ENCODE measurements at places on chromosomes 2 and 18.

DNA sequence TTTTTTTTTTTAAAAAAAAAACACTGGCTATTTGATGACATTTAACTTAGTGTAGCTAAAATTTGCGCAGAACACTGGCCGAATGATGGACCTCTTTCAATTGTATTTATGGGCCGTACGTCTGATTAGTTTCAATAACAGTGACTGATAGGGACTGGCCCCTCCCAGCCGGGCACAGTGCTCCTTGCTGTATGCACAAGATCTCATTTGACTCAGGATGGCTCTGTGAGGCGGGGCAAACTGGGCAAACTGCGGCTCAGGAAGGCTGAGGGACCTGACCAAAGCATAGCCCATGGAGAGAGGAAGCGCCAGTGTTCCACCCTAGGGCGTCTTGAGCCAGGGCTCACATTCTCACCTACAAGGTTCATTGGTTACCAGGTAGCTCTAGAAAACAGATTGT lies 21.2 kb downstream of the TRAF3IP1 start:
- no peak for DNase-seq

- DNase-seq = no peak
Observed at GRCh38 chr2:175579646-175580045, 398.1 kb upstream of the ATP5MC3 start.

GRCh38 chr2:159285433-159285832 lies 1.1 kb downstream of the WDSUB1 start:
- DNase-seq = no peak

- no peak for DNase-seq
Observed at GRCh38 chr18:61975526-61976326, 82.9 kb upstream of the RNF152 start.

DNA sequence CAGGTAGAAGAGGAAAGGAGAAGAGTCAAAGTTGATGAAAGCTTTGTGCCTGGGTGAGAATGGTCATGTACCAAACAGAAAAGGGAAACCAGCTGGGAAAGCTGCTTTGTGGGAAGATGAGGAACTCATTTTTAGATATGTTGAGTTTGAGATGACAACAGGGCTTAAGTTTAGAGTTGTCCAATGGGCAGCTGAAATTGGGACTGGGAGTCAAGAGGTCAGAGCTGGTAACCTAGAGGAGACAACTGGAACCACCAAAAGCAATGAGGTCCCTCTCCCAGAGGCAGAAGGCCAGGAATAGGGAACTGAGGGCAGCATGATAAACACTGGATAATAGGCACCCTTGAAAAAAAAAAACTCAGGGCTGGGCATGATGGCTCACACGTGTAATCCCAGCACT lies 48.8 kb downstream of the SLC4A1AP start:
- no peak for DNase-seq

GRCh38 chr2:177748360-177748759 lies 324.2 kb downstream of the PDE11A start:
- no peak for DNase-seq

DNA sequence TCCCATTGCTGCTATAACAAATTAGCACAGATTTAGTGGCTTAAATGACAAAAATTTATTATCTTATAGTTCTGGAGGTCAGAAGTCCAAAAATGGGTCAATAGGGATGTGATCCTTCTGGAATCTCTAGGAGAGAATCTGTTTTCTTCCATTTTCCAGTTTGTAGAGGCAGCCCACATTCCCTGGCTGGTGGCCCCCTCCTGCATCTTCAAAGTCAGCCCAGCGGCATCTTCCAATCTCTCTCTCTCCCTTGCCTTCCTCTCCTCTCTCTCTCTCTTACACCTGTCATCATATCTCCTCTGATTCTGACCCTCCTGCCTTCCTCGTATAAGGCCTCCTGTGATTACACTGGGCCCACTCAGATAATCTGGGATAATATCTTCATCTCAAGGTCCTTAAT lies 3.9 kb upstream of the AGAP1 start:
- no peak for DNase-seq

DNA sequence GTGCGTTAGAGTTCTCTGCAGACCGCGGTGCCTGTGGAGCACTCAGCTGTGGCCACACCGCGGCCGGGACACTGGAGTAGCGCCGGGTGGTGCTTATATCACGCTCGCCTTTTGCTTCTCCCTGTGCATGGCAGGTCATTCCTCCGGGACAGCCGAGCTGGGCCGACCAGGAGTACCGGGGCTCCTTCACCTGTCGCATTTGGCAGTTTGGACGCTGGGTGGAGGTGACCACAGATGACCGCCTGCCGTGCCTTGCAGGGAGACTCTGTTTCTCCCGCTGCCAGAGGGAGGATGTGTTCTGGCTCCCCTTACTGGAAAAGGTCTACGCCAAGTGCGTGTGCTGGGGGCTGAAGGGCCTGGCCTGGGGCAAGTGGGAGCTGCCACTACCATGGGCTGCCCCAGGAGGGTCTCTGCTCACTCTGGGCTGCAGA lies 4.2 kb downstream of the CAPN10 start:
- no peak for DNase-seq

- DNase-seq = no peak
Observed at GRCh38 chr2:52077159-52077558, 1045.2 kb upstream of the NRXN1 start.

GRCh38 chr2:55838653-55839052 lies 84.9 kb downstream of the EFEMP1 start:
- DNase-seq = no peak
